ENCODE measurements at places on chromosomes 1 and 21. TPM values are rescaled to one million over a fixed set of nuclear protein-coding genes. Genes with fewer than 3 reads are reported as not detected.

The IRF2BP2 gene
- 47.2 TPM for polyA plus RNA-seq

The NBL1 gene
- polyA plus RNA-seq = 11.3 TPM

The NKAIN1 gene
- polyA plus RNA-seq = 10.7 TPM

The SPRR2F gene
- not detected for polyA plus RNA-seq

The KIAA1614 gene
- polyA plus RNA-seq = 0.18 TPM

The COL16A1 gene
- polyA plus RNA-seq = 129 TPM

The RSPH1 gene
- polyA plus RNA-seq = 3.2 TPM

The SLAMF1 gene
- 0.07 TPM for polyA plus RNA-seq

The CATSPERE gene
- 1.7 TPM for polyA plus RNA-seq

The C1orf87 gene
- not detected for polyA plus RNA-seq

The SDC3 gene
- 190 TPM for polyA plus RNA-seq

The RGS5 gene
- polyA plus RNA-seq = 214 TPM

All from adrenal gland (tissue), 19 donors.